ENCODE measurements at places on chromosomes 13 and 19.

GRCh38 chr19:49555600-49556411 is 24.6 kb downstream of the NOSIP start:
- peak; percentile 45 for DNase-seq

DNA sequence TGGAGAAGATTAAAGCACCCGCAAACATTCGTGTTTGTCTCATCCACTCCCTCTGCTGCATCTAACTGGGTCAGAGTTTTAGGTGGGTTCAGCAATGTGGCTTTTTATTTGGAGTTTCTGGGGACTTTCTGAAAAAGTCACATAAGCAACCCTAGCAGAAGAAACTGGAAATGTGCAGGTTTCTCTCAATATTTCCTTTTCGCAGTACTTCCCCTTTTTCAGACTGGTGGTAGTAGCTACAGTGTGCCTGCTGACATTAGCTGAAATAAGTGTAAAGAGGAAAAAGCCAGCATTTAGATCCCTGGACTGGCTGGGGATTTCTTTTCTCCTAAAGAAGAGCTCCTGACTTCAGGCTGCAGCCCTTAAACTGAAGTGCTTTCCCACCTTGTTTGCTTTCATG is 15.9 kb upstream of the OLFM4 start:
- DNase-seq, result no peak

DNA sequence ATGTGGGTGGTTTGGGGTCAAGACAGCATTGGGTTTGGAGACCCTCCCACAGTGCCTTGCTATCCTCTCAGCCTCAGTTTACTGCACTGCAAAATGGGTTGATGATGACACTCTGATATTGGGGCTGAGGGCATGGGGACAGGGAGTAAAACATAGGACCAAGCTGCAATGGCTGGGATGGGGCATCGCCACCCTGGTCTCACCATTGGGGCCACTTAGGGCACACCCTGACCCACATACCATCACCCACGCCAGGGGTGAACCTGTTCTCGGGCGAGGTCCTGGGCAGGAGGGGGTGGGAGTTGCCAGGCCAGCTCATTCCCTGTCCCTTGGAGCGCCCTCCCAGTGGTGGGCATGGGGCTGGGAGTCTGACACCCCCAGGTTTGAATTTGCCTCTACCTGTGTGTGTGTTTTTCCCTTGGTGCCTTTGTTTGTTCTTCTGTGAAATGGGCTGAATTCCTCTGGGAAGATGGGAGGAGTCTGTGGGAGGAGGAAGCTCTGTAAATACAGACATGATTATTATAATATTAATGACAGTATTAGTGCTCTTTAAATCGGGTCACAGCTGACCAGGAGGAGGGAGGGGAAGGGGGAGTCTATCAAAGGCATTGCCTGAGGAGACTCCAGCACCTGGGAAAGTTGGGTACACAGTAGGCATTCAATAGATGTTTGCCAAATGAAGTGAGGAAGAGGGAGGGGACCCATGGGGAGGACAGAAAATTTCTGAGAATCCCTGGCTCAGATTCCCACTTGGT is 2.2 kb upstream of the FCHO1 start:
- DNase-seq, result no peak

DNA sequence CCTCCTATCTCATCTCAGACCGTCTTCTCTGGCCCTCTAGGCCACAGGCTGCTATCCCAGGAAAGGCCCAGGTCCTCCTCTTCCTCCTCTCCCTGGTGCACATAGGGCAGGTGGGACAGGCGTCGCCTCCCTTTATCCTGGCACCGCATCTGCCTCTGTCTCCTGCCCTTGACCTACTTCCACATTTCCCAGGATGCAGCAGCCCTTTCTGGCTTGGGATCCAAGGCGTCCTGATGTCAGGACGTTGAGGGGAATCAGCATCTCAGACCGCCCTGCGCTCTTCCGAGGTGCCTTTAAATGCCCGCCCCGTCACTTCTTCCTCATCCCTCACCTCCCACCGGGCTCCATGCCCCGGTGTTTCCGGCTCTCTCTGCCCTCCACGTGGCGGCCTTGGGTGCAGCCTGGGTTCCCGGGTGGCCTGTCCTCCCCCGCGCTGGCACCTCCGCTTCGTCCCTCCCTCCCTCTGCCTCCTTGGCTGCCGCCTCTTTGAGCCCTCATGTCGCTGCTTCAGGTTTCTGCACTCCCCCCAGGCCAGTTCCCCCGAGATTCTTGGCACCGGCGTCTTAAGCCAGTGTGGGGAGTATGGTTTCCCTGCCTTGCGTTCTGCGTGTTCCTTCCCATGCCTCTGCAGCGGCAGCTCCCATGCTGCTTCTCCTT is 66.3 kb downstream of the KDM4B start:
- no peak for DNase-seq

Data from activated T-helper 9 cell treated with anti-CD3 and anti-CD28 coated beads, Interleukin-2, amount 50 U/mL, for 16 hours (primary cell).